ENCODE measurements at places on chromosomes 13 and 19. TPM values are rescaled to one million over a fixed set of nuclear protein-coding genes. Genes with fewer than 3 reads are reported as not detected.

The GSX1 gene
- total RNA-seq = not detected

The DIRAS1 gene
- total RNA-seq = 3.8 TPM

The HNRNPA1L2 gene
- total RNA-seq = 5.5 TPM

The SH2D3A gene
- 35.5 TPM for total RNA-seq

DNA sequence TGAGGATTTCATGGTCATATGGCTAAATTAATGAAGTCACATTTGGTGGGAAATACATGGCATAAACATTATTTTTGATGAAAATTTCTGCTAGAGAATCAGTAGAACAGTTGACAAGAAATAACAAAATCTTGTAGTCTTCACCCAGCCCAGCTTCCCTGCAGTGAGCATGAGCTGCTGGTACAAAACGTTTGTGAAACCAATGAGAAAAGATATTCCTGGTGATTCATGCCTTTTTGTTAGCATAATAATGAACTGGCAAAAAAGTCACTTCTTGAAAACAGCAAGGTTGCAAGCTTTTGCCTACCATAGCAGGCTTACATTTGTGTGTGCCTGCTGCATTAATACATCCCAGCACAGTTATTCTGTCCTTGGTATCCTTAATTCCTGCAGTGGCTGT is 475.9 kb upstream of the HTR2A start:
- no peaks in the 10 kb centered on the region for H3K36me3 ChIP-seq
- no peak overlapping the region for H3K4me3 ChIP-seq
- H3K4me1 ChIP-seq = no peaks in the 10 kb centered on the region
- no peaks in the 10 kb centered on the region for H3K27me3 ChIP-seq
- DNase-seq = no peak
- no peak overlapping the region for H3K27ac ChIP-seq

DNA sequence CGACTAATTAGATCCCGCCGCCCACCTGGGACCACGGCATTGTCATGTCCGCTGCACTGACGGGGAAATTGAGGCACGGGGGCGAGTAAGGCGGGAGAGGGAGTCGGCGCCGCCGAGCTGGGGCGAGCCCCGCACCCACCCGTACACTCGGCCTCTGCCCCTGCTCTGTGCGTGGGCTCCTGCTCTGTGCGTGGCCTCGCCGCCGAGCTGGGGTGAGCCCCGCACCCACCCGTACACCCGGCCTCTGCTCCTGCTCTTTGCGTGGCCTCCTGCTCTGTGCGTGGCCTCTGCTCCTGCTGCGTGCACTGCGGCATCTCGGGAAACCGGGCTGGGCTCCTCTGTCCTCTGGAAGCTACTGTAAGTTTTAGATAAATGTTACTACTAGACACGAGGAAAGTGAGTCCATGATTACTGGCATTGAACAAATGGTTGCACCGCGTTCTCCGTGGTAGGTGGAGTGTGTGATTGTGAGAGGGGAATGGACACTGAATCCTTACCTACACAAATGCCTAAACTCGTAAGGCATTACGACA is 826 bp upstream of the C1QTNF9 start:
- DNase-seq = no peak
- H3K27ac ChIP-seq = no peak overlapping the region
- H3K4me1 ChIP-seq = no peaks in the 10 kb centered on the region
- H3K4me3 ChIP-seq = no peak overlapping the region
